ENCODE measurements at places on chromosomes 5 and 9.
A peak's percentile ranks its signal among the peaks of the same experiment; 100 is the strongest.

DNA sequence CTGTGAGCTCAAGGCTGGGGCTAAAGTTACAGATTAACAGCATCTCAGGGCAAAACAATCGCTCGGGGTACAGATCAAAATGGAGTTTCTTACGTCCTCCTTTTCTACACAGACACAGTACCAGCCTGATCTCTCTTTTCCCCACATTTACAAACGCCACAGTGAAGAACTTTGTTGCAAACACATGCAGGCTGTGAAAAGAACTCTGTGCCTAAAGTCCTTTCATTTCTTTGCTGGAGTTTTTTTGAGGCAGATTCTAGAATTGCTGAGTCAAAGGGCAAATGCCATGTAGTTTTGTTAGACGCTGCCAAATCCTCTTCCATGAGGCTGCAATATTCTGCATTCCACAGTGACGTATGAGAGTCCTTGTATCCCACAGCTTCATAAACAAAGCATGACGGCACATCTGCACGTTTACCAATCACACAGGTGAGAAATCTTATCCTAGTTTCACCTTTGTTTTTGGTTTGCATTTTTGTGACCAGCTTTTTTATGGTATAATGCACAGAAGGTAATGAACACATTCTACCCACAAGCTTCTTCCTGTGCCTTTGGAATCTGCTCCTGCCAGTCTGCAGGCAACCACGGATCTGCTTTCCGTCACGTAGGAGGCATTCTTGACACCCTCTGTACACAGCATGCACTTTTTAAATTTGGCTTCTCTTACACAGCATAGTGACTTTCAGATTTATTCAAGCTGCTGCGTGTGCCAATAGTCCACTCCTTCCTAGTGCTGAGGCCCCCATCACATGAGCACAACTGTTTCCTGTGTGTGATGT is 44.6 kb upstream of the LPCAT1 start:
- DNase-seq: no peak

- no peak for DNase-seq
Measured at GRCh38 chr9:14313951-14314423, at the start of gene NFIB. Gene NFIB (minus strand): TSS chr9:14314141. CDS start chr9:14313511, 630 bp downstream.

DNA sequence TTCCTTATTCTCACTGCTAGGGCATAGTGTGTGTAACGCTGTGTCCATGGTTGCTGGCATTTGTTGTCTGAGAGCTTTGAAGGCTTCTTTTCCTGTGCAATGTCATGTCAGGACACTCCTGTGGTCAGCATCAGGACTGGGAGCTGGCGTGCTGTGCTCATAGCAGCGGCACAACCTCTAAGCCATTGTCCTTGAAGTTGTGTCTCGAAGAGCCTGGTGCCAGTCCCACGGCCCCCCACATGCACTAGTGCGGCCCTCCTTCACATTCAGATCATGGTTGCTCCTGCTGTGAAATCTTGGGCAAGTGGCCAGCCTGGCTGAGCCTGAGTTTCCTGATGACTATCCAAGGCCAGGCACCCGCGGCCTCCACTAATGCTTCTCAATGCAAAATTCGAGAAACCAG is 32.4 kb downstream of the PDZD2 start:
- DNase-seq: no peak

- DNase-seq: no peak
Measured at GRCh38 chr5:53355931-53356330, 124.5 kb upstream of the FST start.

DNA sequence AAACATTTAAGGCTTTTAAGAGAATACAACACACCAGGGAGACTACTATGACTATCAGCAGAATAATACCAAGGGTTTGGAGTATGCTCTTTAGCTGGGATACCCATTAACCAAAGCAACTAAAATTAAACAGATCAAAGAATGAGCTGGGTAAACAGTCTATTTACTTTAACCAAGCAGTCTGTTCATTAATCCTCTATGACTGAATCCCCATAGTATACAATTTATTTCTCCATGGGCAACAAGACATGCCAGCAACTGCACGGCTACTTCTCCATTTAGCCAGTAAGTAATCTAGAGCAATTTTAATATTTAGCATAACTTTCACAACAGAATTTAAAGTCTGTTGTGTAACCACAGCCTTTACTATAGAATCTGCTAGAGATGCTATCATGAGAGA is 77.6 kb downstream of the CDO1 start:
- DNase-seq: no peak

DNA sequence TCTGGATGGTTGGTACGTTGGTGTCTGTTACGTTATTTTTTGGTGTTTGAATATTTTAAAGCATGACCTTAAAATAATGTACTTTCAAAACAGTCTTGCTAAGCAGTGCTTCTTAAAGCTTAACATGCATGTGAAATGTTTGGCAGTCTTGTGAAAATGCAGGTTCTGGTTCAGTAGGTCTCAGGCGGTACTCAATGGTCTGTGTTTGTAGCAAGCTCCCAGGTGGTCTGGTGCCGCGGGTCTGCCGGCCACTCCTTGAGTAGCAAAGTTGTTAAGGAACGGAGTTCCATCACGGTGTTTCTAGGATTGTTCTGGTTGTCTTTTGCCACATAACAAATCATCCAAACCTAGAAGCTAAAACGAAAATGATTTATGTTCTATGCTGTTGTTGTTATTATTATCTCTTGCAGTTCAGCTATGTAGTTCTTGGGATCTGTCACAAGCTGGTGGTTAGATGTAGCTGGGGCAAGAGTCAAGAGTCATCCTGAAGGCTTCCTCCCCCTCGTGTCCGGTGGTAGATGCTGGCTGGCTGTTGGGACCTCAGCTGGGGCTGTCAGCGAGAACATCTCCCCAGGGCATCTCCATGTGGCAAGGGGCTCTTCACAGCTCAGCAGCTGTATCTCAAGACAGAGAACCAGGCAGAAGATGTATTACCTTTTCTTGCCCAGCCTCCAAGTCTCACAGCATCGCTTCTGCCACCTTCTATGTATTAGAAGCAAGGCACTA is 186.8 kb downstream of the PALM2AKAP2 start:
- no peak for DNase-seq

GRCh38 chr5:97728920-97729319 is 545.9 kb upstream of the RIOK2 start:
- no peak for DNase-seq

DNA sequence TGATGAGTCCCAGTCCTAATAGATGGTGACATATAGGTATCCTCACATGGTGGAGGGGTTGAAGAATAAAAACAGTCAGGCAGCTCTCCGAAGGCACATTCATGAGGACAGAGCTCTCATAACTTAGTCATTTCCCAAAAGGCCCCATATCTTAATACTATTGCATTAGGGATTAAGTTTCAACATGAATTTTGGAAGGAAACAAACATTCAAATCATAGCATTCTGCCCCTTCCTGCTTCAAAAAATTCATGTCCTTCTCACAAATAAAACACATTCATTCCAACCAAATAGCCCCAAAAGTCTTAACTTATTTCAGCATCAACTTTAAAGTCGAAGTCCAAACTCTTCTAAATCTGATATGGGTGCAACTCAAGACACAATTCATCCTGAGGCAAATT is 277.2 kb upstream of the NR4A3 start:
- DNase-seq: no peak

DNA sequence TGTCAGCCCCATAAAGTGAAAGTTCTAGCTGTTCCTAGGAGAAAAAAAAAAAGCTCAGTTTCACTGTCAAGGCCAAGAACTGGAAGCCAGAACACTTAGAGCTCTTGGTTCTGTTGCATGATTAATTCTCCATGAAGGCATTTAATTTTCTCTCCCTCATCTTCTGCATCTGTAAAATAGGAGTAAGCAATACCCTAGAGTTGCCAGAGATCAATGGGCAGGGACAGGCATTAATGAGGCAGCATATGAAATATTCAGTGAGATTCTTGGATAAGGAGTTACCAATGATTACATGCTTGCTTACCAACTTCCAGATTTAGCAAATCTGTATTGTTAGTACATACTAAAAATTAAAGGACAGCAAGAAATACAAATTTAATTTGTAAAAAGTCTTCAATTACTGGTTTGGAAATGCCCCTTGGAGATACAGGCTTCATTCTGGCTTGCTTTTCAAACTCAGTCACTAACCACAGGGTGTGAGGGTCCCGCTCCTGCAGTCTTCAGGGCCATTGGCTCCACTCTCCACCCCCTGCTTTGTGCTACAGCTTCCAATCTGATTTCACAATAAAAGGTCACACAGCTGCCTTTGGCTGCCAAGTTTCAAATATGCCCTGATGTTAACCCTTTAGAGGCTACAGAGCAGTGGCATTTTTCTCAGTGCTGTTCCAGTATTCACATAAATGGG is 624.6 kb downstream of the BNC2 start:
- DNase-seq: no peak

GRCh38 chr5:2563046-2563445 is 188.4 kb downstream of the IRX2 start:
- DNase-seq: no peak

GRCh38 chr5:16536246-16536645 is 70.6 kb upstream of the ZNF622 start:
- DNase-seq: no peak

GRCh38 chr9:93089481-93089991 is 6.5 kb upstream of the CARD19 start:
- DNase-seq: no peak

DNA sequence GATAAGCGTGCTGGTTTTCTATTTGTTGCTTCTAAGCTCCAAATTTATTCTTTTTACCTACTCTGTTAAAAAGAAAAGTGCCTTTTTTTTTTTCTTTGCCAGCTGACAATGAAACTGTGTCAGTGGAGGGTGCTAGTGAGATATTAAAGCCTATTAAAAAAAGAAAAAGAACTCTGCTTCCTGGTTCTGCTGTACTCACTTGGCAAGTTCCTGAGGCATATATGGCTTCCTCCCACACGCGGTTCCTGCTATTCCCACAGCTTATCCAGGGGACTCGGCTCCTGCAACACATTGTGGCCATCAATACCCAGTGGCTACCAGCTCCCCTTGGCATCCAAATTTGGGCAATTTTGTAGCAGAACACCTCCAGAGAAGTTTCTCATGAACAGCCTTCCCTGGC is 1977.7 kb upstream of the CDH9 start:
- DNase-seq: no peak

GRCh38 chr5:85651731-85652130 is 966.0 kb upstream of the COX7C start:
- no peak for DNase-seq

GRCh38 chr5:69374911-69375446 is 5.4 kb downstream of the RAD17 start:
- no peak for DNase-seq

GRCh38 chr5:10461904-10462555 is 20.4 kb downstream of the ROPN1L start:
- DNase-seq: no peak

GRCh38 chr9:7144265-7145046 is 386.7 kb downstream of the KDM4C start:
- no peak for DNase-seq

- peak; percentile 19 for DNase-seq
Measured at GRCh38 chr5:55344392-55344992, 36.7 kb downstream of the MTREX start.

DNA sequence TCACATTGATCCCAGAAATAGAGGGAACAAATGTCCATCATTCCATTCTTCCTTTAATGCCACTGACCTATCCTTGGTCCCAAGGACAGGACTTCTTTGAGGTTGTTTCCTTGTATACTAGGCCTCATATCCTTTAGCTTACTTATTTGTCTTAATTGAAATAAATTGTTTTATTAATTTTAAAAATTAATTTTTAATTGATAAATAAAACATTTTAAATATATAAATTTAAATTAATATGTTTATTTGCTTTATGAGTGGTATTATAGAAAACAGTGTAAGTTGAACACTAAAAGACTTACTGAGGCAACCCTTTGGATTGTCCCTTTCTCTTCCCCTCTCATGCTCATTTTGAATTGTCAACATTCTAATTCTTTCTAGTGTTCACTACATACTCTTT is 556.9 kb upstream of the NUDT12 start:
- DNase-seq: no peak

GRCh38 chr9:137326445-137327065 is 24.5 kb upstream of the NRARP start:
- DNase-seq: peak; percentile 73

Measured in inflammatory macrophage treated with lipopolysaccharide for 1 hour (primary cell).